ENCODE measurements at places on chromosomes 4 and X.

- DNase-seq = no peak
These were observed 27.6 kb upstream of the KCNIP4 start for GRCh38 chr4:21976166-21976565.

- DNase-seq = no peak
These were observed 18.7 kb upstream of the GPR34 start for GRCh38 chrX:41670112-41670511.

DNA sequence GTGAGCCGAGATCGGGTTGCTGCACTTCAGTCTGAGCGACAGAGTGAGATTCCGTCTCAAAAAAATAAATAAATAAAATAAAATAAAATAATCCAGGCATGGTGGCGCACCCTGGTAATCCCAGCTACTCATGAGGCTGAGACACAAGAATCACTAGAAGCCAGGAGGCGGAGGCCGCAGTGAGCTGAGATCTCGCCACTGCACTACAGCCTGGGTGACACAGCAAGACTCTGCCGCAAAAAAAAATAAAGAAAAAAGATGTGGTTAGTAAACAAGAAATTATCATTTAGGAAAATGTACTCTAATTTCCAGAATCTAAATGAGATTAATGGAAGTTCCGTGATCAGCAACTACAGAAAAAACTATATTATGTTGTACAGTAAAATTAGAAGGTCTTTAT is 14.5 kb upstream of the LRBA start:
- DNase-seq = no peak

DNA sequence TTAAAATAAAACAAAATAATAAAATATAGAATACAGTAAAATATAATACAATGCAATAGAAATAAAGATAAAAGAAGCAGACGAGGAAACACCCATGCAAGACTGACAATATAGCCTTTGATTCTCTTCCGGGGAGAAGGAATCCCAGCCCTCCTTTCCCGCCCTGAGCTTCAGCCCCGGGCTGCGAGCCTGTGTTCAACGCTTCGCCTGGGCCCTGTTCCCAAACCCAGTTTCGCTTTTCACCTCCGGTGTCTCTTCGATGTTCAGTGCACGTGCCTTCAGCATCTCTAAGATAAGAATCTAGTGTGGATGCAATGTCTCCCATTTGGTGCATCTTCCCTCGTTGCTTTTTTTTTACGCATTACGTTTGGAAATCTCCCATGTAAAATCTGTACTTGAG is 38.4 kb upstream of the ARSD start:
- DNase-seq = no peak

GRCh38 chrX:39900777-39901170 is 197.0 kb downstream of the BCOR start:
- DNase-seq = no peak

All from DMS153 (cell line).